ENCODE measurements at places on chromosomes 5 and 9. TPM values are rescaled to one million over a fixed set of nuclear protein-coding genes. Genes with fewer than 3 reads are reported as not detected.

DNA sequence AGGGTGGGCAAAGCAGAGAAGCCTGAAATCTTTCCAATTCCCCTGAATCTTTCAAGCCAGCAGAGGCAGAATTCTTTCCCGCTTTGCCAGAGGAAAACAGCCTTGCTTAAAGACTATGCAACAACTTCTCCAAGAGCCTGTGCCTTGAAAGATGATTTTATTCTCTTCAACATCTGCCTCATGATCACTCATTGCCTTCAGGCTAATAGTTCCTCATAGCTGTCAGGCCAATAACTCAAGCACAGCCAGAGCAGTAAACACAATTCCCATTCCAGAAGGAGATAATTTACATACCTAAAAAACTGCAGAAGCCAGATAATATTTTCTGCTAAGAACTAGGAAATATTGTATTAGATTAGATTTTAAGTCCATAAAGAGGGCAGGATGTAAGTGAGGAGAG lies 92.3 kb upstream of the PUM3 start:
- no peak for DNase-seq

DNA sequence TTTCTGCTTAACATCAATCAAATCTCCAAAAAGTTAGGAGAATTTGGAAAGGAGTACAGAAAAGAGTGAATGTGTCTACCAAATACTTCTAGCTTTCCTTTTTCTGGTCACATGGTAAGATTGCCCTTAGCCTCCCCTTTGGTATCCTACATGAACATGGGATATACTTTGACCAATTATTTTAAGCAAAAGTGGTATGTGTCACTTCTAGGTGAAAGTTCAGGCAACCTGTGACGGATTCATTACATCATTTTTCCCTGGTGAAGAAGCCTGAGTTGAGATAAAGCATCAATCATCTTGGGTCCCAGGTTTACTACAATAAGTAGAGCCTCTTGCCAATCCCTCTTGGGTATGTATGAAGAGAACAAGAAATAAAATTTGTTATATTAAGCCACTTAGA lies 419.2 kb downstream of the PDE4D start:
- DNase-seq, result no peak

DNA sequence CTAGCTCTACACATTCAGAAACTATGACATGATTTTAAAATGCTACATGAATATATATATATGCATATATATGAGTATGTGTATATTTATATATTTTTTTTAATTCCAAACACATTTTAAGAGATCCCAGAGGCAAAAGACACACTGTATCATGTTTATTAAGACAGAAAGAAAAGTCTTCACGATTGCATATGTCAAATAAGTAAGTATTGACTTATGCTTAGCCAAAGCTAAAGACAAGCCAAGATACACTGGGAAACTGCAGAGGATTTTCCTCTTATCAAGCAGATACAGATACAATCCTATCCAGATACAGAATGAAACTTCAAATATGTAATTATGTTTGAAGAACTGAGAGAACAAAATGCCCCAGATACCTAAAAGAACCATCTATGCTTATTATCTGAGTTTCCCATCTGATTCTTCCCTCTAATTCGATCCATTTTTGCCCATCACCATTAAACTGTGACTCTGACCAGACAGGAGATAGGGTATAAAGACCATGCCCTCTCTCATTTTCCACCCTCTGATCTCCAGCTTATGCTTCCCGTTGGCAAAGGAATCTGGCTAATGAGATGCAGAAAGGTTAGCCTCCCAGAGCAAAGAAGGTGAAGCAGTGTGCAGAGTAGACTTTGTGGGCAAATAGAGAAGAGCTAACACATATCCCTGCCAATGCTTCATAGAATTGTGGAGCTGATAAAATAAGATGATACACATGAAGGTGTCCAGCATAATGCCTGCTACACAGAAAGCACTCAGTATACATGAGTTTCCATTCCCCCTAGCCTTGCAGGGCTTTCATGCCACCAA lies 131.0 kb upstream of the TARS1 start:
- no peak for DNase-seq

GRCh38 chr9:123000371-123001068 lies 32.9 kb upstream of the GPR21 start:
- no peak for DNase-seq

DNA sequence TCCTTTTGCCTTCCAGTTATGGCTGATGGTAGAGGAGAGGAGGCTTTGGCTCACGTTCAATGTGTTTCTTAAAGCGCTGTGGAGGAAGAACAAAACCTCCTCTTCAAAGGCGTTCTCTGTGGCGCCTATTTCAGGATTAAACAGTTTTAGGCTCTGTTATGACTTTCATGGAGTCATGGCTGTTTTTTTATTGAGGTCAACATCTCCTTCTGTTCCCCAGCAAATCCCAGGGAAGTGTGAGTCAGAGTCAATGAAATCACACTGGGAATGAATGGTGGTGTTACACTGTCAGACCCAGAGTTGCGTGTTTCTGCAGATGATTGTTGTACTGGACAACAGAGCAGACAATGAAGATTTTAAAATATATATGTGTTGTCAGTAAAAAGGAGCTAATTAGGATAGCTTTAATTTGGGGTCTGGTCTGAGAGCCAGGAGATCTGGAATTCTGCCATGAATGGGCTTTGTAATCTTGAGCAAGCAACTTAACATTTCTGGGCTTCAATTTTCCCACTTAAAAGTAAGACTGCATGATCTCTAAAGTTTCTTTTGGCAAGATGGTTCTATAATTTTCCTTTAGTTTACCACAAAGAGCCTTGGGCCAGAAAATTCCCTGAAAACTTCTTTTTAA lies 240.7 kb downstream of the CSNK1G3 start:
- DNase-seq, result no peak

GRCh38 chr5:44257653-44258365 lies 131.4 kb downstream of the FGF10 start:
- DNase-seq, result no peak

DNA sequence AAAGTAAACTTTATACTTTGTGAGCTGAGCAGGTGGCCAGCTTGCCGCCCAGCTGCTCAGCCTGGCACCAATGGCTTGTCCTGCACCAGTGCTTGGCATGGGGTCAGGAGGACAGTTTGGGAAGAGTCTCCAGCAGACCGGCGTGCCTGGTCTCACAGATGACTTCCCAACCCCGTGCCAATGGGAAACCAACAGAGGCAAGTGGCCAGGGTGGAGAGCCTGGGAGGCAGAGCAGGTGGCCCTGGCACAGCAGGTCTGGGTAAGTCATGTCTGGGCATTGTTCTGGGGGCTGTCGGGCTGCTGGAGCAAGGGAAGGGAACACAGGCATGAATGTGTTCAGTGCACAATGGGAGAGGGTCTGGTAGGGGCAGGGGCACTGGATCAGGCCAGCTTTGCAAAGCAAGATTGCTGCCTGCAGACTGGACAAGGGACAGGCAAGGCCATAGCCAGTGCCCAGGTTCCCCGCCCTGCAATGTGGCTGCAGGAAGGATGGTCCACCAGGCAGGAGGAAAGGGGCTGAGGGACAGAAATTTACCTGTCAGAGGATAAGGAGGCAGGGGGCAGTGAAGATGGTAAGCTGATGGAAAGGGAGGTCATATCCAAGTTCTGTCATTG lies 76.2 kb upstream of the ALDH1B1 start:
- DNase-seq, result no peak

Gene VPS13A
- total RNA-seq, result 37.8 TPM
